ENCODE measurements at places on chromosomes 3 and 15. TPM values are rescaled to one million over a fixed set of nuclear protein-coding genes. Genes with fewer than 3 reads are reported as not detected.

Gene GLDN
- total RNA-seq, result 0.43 TPM

Gene GAP43
- not detected for total RNA-seq

DNA sequence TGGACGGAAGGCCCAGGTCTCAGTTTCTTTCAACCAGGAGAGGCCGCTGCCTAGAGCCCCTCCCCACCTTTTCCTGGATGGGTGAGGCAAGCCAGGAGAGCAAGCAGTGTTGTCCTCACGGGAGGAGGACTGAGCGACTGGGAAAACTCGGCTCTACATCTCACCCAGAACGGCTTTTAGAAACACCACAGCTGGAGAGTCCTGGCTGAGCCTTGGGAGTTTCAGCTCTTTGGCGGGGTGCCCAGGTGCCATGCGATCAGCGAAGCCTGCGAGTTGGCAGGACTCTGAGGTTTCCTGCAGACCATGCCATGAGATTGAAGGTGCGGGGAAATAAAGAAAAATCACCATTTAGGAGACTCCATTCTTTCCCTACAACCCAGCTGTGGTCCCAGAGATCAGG, 26.0 kb downstream of the PPCDC start:
- no peak for DNase-seq

GRCh38 chr3:40574661-40575060, 49.9 kb downstream of the ZNF621 start:
- DNase-seq, result peak; percentile 10

DNA sequence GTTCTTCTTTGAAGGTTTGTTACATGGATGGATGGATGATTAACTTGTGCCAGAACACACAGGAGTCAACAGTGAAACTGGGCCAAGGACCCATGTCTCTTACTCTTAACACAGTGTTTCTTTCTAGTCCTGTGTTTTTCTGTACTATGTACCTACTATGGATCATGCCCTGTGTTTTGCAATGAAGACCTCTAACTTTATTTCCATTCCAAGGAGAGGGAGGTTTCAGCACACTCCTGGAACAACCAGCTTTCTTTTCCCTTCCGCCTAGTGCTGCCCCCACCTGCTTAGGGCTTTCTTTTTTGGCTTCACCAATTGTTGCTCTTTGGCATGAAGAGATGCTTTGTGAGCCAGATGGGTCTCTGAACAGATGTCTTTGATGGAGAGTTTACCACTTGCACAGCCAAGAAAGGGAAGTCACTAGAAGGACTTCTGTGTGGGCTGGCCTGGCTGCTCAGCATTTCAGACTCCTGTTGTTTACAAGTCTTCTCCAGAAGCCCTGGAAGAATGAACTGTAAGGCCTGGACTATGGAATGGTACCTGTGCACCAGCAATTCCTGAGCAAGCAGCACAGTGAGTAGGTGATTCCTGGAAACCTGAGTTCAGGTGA, 44.5 kb downstream of the SNAPC5 start:
- DNase-seq, result no peak

GRCh38 chr15:70783041-70783440, 19.7 kb upstream of the UACA start:
- DNase-seq, result no peak

Measured in SJCRH30 (cell line).